ENCODE measurements at places on chromosomes 4 and X. TPM values are rescaled to one million over a fixed set of nuclear protein-coding genes. Genes with fewer than 3 reads are reported as not detected.

RASGEF1B gene
- total RNA-seq = 25.0 TPM

TAF9B gene
- 24.8 TPM for total RNA-seq

ARHGAP24 gene
- 60.2 TPM for total RNA-seq

AWAT2 gene
- total RNA-seq = not detected

POU4F2 gene
- not detected for total RNA-seq

DSPP gene
- total RNA-seq = not detected

AMTN gene
- total RNA-seq = not detected

STBD1 gene
- 7.3 TPM for total RNA-seq

ODAPH gene
- total RNA-seq = not detected

TSPAN7 gene
- total RNA-seq = 15.5 TPM

MAMLD1 gene
- total RNA-seq = 2.3 TPM

ADH1C gene
- total RNA-seq = 8.8 TPM

ANXA10 gene
- not detected for total RNA-seq

ANOS1 gene
- 9.7 TPM for total RNA-seq

PRPS2 gene
- total RNA-seq = 25.0 TPM

SPATA18 gene
- total RNA-seq = 11.0 TPM

FGB gene
- total RNA-seq = not detected

SYTL5 gene
- total RNA-seq = 10.0 TPM

IBSP gene
- total RNA-seq = not detected

RUFY3 gene
- total RNA-seq = 60.0 TPM

RTL3 gene
- not detected for total RNA-seq

Data from breast epithelium (tissue), 4 donors.